ENCODE measurements at places on chromosomes 5 and 9. TPM values are rescaled to one million over a fixed set of nuclear protein-coding genes. Genes with fewer than 3 reads are reported as not detected.

DNA sequence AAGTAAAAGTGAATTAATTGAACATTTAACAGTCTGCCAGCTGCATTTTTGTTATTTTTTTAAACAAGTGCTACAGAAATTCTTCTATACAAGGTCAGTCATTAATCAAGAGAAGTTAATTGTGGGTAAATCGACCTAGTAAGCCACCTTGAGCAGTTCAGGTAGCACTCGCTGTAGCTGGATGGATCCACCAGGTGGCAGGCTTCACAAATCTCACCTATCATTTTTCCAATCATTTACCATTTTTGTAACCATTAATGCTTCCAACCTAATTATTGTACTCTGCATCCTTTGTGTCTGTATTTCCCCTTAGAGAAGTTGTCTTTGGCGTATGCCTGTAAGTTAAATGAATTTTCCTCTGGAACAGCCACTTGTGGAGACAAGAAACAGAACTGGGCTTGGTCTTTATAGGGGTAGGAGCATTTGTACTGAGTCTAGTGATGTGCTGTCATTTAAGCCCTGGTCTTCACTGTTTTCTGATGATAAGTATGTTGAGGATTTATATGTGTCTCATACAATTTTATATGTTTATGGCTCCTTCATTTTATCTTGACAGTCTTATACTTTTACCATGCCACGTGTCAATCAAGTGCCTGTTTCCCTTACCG lies 39.5 kb downstream of the CD180 start:
- peak; percentile 33 for DNase-seq

DNA sequence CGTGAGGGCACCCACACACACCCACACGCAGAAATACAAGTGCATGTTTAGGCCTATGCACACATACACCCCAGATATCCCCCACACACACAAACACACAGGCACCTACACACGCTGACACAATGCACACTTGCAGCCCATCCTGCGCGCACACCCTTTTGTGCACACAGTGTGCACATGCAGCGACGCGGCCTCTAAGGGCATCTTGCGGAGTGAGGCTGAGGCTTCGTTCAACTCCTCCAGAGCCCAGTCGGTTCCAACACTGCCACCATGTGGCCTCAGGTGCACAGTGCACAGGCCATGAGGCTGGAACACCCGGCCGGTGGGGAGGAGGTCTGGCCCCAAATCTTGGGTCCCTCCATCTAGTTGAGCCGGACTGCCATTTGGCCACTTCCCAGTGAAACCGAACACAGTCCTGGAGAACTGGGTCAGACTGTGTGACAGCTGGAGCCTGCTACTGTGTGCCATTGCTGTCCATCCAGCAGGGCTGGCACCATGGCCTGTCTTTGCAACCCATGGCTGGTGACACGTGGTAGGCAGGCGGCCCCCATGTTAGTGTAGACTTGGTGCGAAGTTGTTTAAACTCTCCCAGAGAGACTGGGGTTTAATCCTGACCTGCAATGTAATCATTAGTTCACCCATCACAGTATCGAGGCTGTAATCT lies 97.7 kb upstream of the MVB12B start:
- peak; percentile 56 for DNase-seq

DNA sequence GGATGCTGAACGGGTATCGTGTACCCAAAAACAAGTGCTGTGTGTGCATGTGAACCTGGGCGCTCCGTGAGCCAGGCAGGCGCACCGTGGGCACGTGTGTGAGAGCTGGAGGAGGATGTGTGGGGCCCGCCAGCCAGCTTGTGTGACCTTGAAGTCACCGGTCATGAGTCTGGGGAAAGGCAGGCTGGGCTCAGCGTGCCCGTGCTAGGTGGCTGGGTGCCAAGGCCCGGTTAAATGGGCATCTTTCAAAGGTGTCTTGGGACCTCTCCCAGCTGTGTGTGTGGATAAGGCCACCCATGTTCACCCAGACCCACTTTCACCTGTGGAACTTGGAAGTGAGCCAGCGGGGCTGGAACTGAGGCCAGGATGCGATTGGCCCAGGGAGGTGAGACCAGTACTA lies 3.4 kb downstream of the KCNT1 start:
- DNase-seq, result no peak

DNA sequence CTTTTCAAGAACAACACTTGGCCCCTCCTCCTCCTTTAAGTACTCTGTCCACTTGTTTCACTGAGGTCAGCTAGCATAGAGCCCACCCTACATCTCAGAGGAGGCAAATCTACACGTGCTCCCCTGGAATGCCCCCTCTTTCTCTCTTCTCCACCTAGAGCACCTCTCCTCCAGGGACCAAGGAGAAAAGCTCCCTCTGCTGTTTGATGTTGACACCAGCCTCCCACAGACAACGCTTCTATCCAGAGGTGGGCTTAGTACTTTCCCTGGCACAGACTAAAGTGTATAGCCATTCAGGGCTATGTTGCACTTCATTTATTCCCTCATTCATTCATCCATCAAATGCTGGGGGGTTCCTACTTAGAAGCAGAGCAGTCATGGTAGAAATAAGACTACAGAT lies 68.2 kb upstream of the TAF1L start:
- DNase-seq, result no peak

DNA sequence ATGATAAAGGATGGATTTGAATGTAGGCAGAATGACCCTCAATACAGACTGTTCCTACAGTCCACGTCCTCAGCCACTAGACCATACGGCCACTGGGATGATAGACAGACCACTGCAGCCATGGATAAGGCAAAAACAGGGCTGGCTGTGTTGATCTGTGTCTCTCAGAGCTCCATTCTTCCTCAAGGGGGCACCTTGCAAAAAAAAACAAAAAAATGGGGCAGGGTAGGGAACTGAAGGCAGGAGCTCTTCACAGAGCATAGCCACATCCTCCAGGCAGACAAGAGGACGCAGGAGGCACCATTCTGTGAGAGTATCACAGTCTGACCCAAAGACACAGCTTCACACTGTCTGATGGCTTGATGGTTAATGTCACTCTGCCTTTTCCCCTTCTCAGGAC lies 61.2 kb upstream of the GABRP start:
- DNase-seq, result no peak

DNA sequence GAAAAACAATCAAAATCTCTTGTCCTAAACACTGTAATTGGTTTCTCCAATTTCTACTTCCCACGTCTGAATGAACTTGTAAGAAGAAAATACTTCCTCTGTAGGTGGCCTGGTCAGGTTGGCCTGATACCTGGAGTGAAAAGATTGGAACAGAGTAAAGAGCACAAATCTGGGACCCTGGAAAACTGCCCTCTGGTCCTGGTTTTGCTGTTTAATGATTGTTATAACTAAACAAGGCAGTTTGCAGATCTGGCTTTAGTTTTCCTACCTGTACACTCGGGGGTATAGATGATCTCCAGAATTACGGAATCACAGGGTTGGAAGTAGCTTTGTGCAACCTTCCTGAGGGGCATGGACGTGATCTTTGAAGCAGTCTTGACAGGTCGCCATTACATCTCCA lies 67.6 kb downstream of the ZSWIM6 start:
- no peak for DNase-seq

ADAMTS16 gene
- total RNA-seq, result 2.4 TPM

ZDHHC11B gene
- not detected for total RNA-seq

FKTN gene
- 20.1 TPM for total RNA-seq

PCDHB11 gene
- total RNA-seq, result 0.25 TPM

CRHBP gene
- not detected for total RNA-seq

PRRT1B gene
- total RNA-seq, result not detected

CA9 gene
- total RNA-seq, result 38.2 TPM

KCNV2 gene
- not detected for total RNA-seq

Data from M059J (cell line).